ENCODE measurements at places on chromosomes 11 and 22. TPM values are rescaled to one million over a fixed set of nuclear protein-coding genes. Genes with fewer than 3 reads are reported as not detected.
A peak's percentile ranks its signal among the peaks of the same experiment; 100 is the strongest.

Gene MYBPC3
- not detected for total RNA-seq

Gene NLRP14
- total RNA-seq: not detected

Gene KCNQ1
- 2.2 TPM for total RNA-seq

Gene SELENOO
- 19.0 TPM for total RNA-seq

Gene RIC3
- 23.7 TPM for total RNA-seq

- peak; percentile 46 for DNase-seq
Observed at GRCh38 chr22:40855979-40856512, 393 bp downstream of the ST13 start.

GRCh38 chr22:35072925-35073324, 7.0 kb downstream of the ISX start:
- DNase-seq: no peak

- no peak for DNase-seq
Observed at GRCh38 chr11:93248602-93249001, 50.8 kb upstream of the SLC36A4 start.

- DNase-seq: no peak
Observed at GRCh38 chr22:38734421-38735100, 21.2 kb downstream of the SUN2 start.

DNA sequence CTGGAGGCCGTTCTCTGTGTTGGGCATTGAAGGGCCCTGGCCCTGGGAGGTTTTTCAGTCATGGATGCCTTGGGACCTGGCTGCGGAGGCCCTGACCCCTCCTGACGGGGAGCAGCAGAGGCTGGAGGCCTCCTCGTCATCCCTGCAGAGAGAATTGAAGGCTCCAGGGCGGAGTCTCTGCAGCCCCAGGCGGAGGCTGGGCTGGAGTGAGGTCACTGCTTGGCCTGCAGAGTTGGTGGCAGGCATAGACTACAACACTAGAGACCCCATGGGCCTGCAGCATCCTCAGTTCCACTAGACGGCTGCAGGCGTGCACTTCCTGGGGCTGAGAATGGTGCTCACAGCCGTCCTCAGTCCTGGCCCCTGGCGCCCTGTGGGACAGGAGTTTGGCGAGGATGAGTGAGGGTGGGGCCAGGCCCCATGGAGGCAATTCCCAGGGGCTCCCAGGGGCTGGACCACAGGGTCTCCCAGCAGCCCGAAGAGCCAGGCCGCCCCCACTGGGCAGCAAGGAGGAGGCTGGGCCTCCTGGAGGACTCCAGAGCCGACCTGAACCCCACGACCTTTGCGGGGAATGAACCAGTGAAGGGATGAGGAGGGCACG, 1194.9 kb downstream of the BRD1 start:
- no peak for DNase-seq

- peak; percentile 98 for DNase-seq
Observed at GRCh38 chr22:23893945-23894709, at the start of gene MIF. MIF (plus strand) TSS chr22:23894383; CDS start chr22:23894475, 92 bp downstream.

- no peak for DNase-seq
Observed at GRCh38 chr11:11451501-11452005, 98.5 kb upstream of the CSNK2A3 start.

DNA sequence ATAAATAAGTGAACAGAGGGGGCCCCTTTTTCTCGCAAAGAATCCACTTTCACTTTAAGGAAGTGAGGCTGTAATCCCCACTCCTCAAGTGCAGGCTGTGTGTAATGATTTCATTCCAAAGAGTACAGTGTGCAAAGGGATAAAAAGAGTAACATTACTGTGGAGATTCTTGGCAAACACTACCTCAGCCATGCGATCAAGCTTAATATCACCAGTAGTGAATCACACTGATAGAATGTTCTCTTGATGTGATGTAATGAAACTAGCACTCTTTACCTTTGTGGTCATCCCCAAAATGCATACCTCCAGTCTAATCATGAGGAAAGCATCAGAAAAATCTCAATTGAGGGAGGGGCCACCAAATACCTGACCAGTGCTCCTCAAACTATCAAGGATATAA, 246.1 kb upstream of the CHORDC1 start:
- DNase-seq: no peak

DNA sequence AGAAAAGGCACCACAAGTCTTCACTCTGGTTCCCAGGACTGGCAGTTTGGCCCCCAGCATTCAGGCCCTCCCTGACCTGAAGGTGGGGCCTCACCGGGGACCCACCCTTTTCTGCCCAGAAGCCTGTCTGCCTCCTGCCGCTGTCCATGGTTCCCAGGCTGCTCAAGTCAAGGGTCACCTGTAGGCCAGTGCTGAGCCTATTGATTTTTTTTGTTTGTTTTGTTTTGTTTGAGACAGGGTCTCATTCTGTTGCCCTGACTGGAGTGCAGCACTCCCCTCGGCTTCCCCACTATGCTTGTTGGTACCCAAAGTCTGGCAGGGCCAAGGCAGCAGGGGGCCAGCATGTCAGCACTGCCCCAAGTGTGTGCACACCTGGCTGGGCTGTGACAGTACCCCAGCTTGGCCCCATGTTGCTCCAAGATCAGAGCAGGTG, 11.0 kb upstream of the MED17 start:
- DNase-seq: peak; percentile 72

DNA sequence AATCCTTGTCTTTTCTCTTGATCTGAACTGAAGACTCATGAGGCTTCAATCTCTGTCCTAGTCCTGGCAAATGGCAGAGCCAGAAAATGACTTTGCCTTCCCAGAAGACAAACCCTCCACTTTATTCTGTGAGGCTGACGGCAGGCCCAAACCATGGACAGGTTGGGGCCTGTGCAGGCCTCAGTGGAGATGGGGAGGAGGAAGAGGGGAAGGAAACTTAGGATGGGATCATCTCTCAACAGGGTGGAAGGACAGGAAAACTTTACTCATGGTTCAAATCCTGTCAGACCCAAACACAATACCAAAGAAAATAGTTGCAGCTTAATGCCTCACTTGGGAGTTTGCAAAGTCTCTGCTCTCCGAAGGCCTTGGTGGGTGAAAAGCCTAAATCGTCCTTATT, 9.8 kb downstream of the RPL27A start:
- no peak for DNase-seq

DNA sequence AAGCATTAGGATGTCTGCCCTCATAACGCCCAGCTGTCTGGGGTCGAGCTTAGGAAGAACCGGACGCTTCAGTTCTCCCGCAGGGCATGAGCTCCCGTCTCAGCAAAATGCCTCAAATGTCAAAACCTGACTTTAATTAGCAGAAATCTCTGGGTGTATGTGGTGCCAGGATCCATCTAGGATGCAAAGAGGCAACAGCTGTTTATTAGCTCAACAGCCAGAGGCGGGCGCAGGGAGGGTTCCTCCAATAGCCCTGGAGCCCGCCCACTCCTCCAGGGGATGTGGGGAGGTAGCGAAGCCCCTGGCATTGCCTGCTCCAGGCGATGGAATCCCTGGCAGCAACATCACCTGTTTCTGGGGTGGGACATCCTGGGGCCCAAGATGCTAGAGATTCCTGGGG, 39.4 kb upstream of the RTL6 start:
- no peak for DNase-seq

GRCh38 chr11:1012740-1013630, 23.5 kb downstream of the MUC6 start:
- DNase-seq: no peak

- DNase-seq: no peak
Observed at GRCh38 chr11:40104941-40105550, 1354.4 kb downstream of the LRRC4C start.

GRCh38 chr11:124865902-124866851, 945 bp downstream of the ROBO3 start:
- peak; percentile 64 for DNase-seq

DNA sequence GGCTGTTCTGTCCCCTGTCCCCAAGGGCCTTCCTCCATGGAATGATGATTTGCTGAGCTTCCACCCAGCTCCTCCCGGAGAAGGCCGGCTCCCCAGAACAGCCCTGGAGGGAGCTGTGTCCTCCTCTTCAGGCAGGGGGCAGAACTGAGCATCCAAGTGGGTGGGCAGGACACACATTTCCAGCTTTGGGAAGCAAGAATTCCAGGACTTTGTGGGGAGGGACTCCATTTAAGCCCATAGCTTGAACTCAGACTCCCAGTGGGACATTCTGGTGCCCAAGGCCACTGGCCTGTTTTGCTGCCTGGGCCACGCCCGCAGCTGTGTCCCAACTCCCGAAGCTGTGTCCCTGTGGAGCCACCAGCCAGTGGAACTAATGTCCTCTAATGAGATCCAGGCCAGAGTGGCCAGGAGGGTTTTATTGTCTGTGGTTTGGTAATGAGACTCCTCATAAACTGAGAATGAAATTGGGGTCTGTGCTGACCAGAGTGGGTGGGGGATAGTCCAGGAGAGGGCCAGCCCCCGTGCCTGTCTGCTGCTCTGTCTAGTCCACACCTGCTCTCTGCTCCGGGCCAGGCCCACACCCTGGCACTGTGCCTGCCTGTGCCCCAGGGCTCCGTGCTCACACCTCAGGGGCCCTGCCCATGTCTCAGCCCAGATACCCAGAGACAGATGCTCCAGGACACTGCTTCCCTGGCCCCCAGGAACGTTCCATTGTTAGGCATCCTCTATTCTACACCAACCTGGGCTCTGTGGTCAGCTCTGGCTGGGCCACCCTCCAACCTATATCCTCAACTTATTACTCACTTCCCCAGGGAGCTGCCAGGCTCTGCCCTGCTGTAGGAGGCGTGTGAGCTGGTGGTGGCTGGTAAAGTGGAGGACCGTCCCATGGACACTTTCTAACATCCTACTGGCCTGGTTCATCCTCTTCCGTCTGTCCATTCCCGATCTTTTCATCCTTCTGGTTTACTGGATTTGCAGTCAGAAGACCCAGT, 7.6 kb downstream of the NECTIN1 start:
- peak; percentile 74 for DNase-seq

Measured in H9 (cell line).